Testis (tissue), 5 donors: ENCODE measurements at places on chromosomes 6 and 20. TPM values are rescaled to one million over a fixed set of nuclear protein-coding genes. Genes with fewer than 3 reads are reported as not detected.
A peak's percentile ranks its signal among the peaks of the same experiment; 100 is the strongest.

DNA sequence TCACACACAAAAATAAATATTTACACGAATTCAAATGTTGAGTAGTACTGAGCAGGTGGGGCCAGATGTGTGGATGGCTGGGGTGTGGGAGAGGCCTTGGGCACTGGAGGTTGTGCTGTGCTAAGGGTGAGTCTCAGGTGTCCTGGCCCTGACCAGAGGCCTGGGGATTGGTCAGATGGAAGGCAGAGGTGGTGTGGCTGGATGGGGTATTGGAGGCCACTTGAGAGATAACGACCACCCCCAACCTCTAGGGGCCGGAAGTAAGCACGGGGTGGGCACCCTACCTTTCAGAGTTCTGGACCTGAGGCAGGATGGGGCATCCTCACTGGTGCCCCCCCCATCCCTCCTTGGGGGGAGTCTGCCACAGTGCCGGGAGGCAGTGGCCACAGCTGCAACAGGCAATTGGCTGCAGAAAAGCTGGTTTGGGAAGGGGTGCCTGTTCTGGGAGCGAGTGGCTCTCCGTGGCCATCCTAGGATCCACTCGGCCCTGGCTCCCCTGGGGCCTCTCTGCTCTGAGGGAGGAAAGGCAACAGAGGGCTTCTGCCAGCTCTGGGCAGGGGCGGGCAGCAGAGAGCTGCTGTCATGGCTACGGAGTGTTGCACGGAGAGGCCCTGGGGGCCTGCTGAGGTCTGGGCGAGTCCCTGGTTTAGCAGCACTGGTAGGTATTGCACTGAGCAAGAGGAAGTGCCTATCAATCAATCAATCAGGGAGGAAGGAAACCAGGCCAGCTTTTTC, 87.6 kb downstream of the ASXL1 start:
- no peaks in the 10 kb centered on the region for H3K36me3 ChIP-seq
- no peak for DNase-seq
- H3K4me3 ChIP-seq: no peak overlapping the region
- H3K27ac ChIP-seq: no peak overlapping the region
- H3K4me1 ChIP-seq: peaks cover 9% of the 10 kb centered on the region
- no peaks in the 10 kb centered on the region for H3K27me3 ChIP-seq

The SLC22A2 gene
- total RNA-seq: 0.24 TPM

- peaks cover 32% of the 10 kb centered on the region for H3K4me1 ChIP-seq
- no peaks in the 10 kb centered on the region for H3K27me3 ChIP-seq
- H3K4me3 ChIP-seq: no peak overlapping the region
- no peaks in the 10 kb centered on the region for H3K36me3 ChIP-seq
- peak overlapping the region; percentile 15 for H3K27ac ChIP-seq
Observed at GRCh38 chr20:32538526-32538939, 46.6 kb downstream of the NOL4L start.

DNA sequence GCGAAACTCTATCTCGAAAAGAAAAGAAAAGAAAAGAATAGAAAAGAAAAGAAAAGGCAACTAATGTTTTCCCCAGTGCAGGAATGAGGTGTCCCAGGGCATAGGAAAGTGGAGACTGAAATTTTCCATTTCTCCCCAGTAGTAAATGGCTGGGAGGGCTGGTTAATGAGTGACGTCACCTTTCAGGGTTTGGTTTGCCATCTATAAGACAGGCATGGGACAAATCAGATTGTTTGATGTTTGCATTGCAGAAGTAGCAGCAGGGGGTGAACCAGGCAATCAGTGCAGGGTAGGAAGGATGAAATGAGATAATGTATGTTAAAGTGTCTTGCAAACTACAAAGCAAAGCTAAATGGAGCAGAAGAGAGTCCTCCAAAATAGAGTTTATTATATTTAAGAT, 533.4 kb downstream of the PKHD1 start:
- H3K4me3 ChIP-seq: no peak overlapping the region
- no peaks in the 10 kb centered on the region for H3K36me3 ChIP-seq
- no peaks in the 10 kb centered on the region for H3K27me3 ChIP-seq
- H3K27ac ChIP-seq: no peak overlapping the region
- no peaks in the 10 kb centered on the region for H3K4me1 ChIP-seq

DNA sequence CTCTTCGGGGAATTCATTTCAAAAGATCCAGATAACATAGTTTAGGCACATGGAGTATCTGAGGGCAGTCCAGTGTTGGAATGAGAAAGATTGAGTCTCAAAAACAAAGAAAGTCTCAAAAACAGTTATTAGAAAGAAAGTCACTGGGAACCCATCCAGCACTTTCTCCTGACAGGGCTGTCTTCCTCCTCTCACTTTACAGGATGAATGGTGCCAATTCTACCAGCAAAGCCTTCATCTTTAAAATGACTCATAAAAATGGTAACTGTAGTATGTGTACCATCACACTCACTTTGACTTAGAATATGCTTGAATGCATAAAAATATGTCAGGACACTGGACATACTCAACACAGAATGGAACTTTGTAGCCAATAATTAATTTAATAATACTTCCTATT, 71.3 kb downstream of the SLC22A3 start:
- H3K27ac ChIP-seq: no peak overlapping the region
- DNase-seq: no peak
- peaks cover 7% of the 10 kb centered on the region for H3K4me1 ChIP-seq
- H3K4me3 ChIP-seq: no peak overlapping the region
- H3K36me3 ChIP-seq: no peaks in the 10 kb centered on the region

DNA sequence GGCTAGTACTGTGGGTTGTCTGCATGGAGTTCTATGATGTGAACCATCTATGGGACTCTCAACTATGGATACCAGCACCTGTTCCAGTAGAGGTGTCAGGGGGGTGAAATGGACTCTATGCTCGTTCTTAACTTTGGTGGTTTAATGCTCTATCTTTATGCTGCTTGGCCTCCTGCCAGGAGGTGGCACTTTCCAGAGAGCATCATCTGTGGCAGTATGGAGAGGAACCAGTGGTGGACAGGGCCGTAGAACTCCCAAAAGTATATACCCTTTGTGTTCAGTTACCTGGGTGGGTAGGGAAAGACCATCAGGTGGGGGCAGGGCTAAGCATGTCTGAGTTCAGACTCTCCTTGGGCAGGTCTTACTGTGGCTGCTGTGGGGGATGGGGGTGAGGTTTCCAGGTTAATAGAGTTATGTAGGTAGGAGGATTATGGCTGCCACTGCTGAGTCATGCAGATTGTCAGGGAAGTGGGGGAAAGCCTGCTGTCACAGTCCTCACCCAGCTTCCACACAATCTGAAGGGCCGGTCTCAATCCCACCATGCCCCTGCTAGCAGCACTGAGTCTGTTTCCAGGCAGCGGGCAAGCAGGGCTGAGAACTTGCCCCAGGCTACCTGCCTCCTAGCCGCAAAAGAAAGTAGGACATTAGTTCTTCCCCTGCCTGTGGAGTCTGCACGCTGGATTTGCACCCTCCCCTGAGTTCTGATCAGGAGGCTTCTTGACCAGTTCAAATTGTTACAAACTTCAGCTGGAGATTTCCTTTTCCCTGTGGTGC, 284.0 kb downstream of the KCNQ5 start:
- DNase-seq: no peak
- H3K4me1 ChIP-seq: no peaks in the 10 kb centered on the region
- no peaks in the 10 kb centered on the region for H3K27me3 ChIP-seq
- no peaks in the 10 kb centered on the region for H3K36me3 ChIP-seq
- H3K4me3 ChIP-seq: no peak overlapping the region

DNA sequence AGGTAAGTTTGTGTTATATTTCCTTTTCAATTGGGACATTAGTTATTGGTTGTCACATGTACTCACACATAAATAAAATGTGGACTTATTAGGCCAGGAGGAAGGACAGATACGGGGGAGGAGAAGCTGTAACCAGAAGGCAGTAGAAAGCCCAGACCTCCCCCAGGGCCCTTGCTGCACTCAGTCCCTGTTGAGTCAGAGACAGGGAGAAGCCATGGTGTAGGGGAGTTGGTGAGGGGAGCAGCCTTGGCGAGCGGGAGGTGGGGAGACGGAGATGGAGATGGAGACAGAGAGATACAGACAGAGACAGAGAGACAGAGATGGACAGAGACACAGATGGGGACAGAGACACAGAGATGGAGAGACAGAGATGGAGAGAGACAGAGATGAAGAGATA, 263.2 kb downstream of the DLL1 start:
- peak; percentile 4 for DNase-seq
- no peaks in the 10 kb centered on the region for H3K36me3 ChIP-seq
- H3K4me1 ChIP-seq: no peaks in the 10 kb centered on the region
- H3K4me3 ChIP-seq: no peak overlapping the region
- H3K27ac ChIP-seq: no peak overlapping the region

- DNase-seq: no peak
- no peak overlapping the region for H3K4me3 ChIP-seq
- no peaks in the 10 kb centered on the region for H3K36me3 ChIP-seq
- no peak overlapping the region for H3K27ac ChIP-seq
Observed at GRCh38 chr20:44566018-44566417, 16.4 kb upstream of the PKIG start.

- H3K27me3 ChIP-seq: no peaks in the 10 kb centered on the region
- peaks cover 32% of the 10 kb centered on the region for H3K4me1 ChIP-seq
- no peak overlapping the region for H3K27ac ChIP-seq
Observed at GRCh38 chr20:32453467-32454163, 95.5 kb downstream of the ASXL1 start.

The C20orf204 gene
- 4.5 TPM for total RNA-seq

DNA sequence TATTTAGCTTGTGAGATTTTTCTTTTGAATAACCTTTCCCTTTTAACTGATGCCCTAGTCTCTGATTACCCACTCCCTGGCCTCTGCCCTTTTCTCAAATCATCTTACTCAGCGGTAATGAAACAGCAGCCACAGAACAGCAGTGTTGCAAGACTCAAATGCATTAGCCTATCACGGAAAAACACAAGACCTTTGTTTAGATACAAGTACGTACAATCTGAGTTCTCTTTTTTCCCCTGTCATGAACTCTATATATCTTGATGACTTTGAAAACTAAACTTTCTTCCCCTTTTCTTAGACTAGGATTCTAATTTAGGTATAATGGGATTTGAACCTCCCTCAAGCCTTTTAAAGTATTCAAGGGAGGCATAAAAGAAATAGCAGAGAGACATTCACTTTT, 1034.9 kb downstream of the EYS start:
- H3K4me3 ChIP-seq: no peak overlapping the region
- no peaks in the 10 kb centered on the region for H3K4me1 ChIP-seq
- H3K36me3 ChIP-seq: no peaks in the 10 kb centered on the region
- H3K27ac ChIP-seq: no peak overlapping the region
- H3K27me3 ChIP-seq: no peaks in the 10 kb centered on the region

The SH3BGRL2 gene
- 9.8 TPM for total RNA-seq

DNA sequence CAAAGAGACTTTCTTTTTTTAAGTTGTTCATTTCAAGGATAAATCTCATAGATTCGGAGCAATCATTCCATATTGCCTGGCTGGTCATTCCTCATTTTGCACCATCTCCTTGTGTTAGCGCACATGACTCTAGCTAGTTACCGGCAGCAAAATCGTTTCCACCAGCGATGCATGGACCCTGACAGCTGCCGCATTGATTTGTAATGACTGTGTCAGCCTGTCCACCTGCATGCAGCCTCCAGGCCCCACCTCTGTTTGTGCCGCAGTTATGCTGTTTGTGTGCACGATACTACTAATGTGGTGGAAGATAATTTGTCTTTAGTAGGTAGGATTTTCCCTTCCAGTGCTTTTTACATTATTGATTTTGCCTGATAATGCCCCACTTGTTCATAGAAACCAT, 164.0 kb downstream of the TBC1D7 start:
- H3K27ac ChIP-seq: no peak overlapping the region
- no peak for DNase-seq
- no peaks in the 10 kb centered on the region for H3K4me1 ChIP-seq
- no peak overlapping the region for H3K4me3 ChIP-seq

DNA sequence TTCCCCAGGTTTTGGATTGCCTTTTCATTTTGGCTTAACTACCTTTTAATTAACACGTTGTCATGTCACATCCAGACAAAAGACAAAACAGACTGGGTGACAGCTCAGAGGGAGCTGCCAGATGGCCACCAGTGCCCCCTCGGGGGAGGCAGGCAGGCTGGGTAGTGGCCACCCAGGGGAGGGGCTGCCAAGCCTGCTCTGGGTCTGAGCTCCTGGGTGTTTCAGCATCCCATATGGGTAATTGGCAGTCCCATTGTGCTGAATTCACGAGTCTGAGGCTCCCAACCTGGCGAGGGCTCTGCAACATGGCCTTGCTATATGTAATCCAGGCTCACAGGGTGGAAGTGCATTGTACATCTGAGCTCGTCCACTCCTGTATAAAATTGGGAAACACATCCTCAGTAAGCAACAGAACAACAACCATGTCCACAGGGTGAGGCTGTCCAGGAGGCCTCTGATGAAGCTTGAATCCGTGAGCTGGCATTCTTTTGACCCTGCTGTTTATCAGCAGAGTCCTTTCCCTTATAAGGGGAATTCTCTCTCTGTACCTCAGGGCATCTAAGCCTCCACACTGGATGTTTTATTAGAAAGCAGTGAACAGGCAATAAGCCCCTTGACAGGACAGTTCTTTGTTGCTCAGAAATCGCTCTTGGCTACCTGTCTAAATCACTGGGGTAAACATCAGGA, 111.7 kb upstream of the SLC22A23 start:
- no peak overlapping the region for H3K27ac ChIP-seq
- H3K36me3 ChIP-seq: no peaks in the 10 kb centered on the region
- peaks cover 11% of the 10 kb centered on the region for H3K4me1 ChIP-seq
- no peaks in the 10 kb centered on the region for H3K27me3 ChIP-seq
- no peak for DNase-seq

DNA sequence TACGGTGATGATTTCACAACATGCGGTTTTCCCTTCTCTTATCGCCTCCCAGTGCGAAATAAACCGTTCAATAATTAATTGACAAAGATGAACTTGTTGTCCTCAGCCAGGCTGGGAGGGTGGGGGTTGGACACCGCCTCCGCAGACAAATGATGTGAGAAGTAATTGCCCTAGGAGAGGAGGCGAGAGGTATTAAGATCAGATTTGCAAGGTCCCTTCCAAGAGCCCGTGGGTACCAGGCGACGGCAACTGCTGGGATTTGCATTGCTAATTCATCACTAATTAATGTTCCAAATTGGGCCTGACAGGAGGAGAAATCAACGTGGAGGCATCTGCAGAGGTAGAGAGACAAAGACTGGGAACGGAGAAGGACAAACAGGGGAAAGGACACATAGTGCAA, 90.2 kb upstream of the CCDC167 start:
- no peak for DNase-seq
- no peaks in the 10 kb centered on the region for H3K27me3 ChIP-seq
- H3K36me3 ChIP-seq: no peaks in the 10 kb centered on the region
- H3K4me3 ChIP-seq: no peak overlapping the region
- no peaks in the 10 kb centered on the region for H3K4me1 ChIP-seq
- no peak overlapping the region for H3K27ac ChIP-seq
